ENCODE measurements at places on chromosomes 3 and 15.

- no peak for DNase-seq
These were observed 426 bp downstream of the PRKCD start for GRCh38 chr3:53161450-53161819.

DNA sequence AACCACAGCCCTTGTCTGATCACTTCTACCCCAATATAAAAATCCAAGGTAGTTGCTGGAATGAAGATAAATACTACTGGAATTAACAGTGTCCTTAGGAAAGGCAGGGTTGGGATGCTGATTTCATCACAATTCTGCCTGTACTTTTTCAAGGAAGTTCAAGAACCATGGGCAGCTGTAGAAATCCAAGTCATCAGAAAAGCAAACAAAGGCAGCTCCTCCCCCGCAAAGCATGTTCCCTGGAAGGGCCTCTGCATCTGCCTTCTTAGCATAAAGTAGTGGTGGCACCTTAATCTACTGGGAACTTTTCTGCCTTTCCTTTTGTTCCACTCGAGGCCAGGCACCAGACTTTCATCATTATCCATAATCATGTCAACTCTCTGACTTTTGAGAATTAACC lies 54.4 kb downstream of the ERC2 start:
- no peak for DNase-seq

DNA sequence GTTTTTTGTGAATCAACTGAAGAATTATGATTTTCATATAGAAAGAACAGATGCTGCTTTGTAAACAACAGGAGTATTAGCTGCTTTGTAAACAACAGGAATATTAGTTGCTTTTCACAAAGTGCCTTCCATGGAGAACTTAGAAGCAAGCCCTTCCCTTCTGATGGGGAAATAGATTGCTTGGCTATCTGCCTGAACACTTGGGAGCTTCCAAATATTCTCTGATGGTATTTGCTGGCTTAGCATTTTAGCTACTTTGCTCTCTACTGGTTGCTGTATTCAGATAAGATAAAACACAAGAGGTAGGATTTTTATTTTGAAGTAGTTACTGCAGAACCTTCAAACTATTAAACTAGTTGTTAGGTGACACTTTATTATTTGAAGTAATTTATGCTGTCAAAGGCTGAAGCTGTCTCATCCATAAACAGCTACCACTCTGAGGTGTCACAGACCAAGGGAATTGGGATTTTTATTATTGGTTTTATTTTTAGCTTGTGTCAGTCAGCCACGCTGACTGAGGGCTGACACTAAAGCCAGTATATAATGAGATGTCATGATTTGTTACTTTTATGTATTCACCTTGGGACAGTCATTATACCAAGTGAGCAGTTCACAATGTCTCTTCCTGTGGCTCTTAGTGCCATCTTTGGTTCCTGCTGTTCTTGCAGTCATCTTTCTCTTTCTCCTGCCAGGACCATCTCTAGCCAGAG lies 50.0 kb downstream of the ZIC1 start:
- DNase-seq = no peak

- DNase-seq = no peak
These were observed 69.3 kb downstream of the TBC1D2B start for GRCh38 chr15:78007964-78008886.

- no peak for DNase-seq
These were observed 25.1 kb downstream of the ETV5 start for GRCh38 chr3:186083746-186084145.

DNA sequence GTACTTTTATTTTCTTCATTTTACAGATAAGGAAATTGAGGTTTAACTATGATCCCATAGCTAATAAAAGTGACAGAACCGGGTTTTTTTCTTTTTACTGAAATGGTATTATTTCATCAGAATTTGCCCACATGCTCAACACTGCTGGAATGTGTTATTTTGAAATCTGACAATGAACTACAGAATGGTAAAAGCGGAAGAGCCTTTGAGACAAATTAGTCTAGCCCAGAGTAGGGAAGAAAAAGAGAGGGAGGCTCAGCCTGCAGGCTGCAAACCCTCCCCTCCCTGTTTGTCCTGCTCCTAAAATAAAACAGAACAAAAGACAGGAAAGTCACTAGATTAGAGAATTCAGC lies 100.3 kb upstream of the LIPC start:
- DNase-seq = no peak

DNA sequence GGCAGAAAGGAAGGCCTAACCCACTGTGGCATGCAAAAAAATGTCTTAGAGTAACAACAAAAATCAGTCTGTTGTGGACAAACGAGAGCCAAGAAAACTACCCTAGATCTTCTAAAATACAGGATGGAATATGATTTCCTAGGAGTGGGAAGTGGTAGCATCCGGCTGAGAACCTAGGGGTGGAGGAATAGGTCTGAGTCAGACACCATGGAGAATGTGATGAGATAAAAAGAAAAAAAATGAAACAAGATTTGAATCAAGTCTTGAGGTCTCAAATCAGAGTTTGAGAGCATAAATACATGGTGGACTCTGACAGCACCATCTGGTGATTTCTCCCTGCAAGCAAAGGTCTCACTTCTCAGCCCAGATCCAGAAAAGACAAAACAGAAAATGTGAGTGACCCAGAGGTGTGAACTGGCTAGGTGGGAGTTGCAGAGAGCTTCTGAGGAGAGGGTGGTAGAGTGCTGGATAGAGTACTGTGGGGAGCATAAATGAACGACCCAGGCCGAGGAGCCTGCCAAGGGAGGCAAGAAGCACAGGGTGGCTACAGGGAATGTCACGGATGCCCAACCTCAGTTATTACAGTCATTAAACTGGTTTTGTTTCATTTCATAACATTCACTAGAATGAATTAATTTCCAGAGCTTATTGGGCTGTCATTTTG lies 27.6 kb upstream of the VEPH1 start:
- DNase-seq = no peak

GRCh38 chr15:79164465-79164864 lies 73.9 kb upstream of the RASGRF1 start:
- DNase-seq = no peak

- peak; percentile 63 for DNase-seq
These were observed 364.6 kb upstream of the EPHA6 start for GRCh38 chr3:96449803-96450202.

- no peak for DNase-seq
These were observed 197.8 kb upstream of the TPM1 start for GRCh38 chr15:62844564-62845240.

GRCh38 chr3:60742606-60743145 lies 508.6 kb downstream of the FHIT start:
- DNase-seq = no peak

DNA sequence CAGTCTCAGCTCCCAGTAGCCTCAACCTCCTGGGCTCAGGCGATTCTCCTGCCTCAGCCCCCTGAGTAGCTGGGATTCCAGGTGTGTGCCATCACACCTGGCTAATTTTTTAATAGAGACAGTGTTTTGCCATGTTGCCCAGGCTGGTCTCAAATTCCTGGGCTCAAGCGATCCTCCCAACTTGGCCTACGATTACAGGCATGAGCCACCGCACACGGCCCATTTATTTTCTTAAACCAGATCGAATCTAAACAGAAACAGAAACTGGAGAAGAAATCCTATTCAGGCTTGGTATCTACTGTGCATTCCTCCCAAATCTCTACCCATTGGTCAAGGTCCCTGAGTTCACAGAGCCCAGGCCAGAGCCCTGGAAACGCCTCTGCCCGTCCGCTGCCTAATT lies 74.2 kb downstream of the PGPEP1L start:
- no peak for DNase-seq

GRCh38 chr3:146757759-146758158 lies 152.6 kb upstream of the PLSCR5 start:
- DNase-seq = no peak

Data from NCI-H1092 (cell line).